Activated effector memory CD4-positive, alpha-beta T cell treated with anti-CD3 and anti-CD28 coated beads, Interleukin-2, amount 50 U/mL, for 16 hours (primary cell): ENCODE measurements at places on chromosomes 3 and 15.

DNA sequence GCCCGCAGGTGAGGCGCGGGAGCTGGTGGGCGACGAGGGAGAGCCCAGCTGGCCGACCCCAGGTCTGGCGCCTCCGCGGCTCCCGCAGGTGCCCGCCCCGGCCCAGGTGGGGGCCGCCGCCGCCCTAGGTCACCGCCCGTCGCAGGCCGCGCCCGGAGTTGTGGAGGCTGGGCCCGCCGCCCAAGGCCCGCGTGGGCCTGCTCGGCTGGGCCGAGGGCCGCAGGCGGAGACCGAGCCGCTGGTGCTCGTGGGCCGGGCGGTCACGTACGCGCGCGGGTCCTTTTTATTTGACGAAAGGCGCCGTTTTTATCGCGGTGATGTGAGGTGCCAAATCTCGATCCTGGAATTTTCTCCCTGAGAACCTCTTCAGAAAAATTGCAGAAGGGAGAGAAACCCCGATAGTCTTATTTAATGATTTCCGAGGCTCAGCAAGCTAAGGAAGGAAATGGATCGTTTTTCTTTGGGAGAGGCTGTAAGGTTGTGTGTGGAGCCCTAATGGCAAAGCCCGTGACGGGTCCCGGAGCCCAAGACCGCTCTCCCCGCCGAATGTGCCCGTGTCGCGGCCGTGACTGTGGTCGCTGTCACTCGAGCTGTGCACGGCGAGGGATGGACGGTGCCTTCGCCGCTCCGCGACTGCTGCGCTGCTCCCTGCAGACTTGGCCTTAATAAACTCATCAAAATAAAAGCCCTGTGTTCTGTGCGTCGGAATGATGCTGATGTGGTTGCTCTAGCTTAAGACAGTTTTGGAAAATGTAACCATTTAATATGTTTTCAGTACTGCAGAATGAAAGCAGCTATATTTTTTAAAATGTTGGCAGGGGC lies 612 bp downstream of the APPL1 start:
- peak; percentile 79 for DNase-seq

GRCh38 chr3:49867871-49868321 lies 1.8 kb downstream of the CAMKV start:
- no peak for DNase-seq

GRCh38 chr15:29857221-29857789 lies 35.0 kb upstream of the TJP1 start:
- no peak for DNase-seq

GRCh38 chr3:16841904-16842271 lies 42.9 kb upstream of the PLCL2 start:
- peak; percentile 75 for DNase-seq

DNA sequence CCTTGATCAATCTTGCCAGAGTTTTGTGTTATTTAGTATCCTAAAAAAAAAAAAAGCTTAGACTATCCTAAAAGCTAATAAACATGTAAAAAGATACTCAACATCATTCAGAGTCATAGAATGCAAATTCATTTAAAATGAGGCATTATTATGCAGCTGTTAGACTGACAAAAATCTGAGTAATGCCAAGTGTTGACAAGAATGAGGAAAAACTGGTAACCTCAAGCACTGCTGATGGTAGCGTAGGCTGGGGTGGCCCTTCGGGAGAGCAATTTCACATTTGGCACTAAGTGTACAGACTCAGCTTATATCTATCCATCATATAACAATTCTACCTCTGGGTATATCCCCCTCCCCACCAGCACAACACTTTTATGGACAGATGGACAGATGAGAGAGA lies 280.4 kb downstream of the RAP2B start:
- DNase-seq, result no peak

- no peak for DNase-seq
These were observed 14.0 kb downstream of the PLCL2 start for GRCh38 chr3:16898595-16899395.

- DNase-seq, result no peak
These were observed 162.3 kb downstream of the PGPEP1L start for GRCh38 chr15:98845138-98845884.

- DNase-seq, result no peak
These were observed 133.4 kb downstream of the VGLL4 start for GRCh38 chr3:11510356-11510755.

DNA sequence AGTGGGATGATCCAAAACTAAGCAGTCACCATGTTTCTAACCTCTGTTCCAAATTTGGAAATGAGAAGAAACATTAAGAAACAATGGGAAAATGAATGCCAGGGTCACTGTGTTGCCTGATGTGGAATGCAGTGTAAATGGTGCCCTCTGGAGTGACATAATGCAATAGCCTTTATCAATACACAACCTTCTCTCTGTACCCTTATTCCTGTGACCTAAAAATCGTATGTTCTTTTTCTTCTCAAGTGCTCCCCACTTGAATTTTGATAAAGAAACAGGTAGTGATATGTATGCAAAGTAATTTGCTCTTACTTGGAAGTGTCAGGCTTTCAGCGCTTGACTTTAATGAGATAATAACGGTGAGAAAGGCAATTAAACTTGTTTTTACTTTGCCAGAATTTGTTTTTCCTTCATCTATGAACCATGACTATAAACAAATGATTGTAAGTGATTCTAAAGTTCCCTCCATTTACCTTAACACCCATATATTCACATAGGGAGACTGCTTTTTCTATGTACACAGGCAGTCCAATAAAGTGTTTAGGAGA lies 145.8 kb upstream of the THRB start:
- DNase-seq, result no peak

DNA sequence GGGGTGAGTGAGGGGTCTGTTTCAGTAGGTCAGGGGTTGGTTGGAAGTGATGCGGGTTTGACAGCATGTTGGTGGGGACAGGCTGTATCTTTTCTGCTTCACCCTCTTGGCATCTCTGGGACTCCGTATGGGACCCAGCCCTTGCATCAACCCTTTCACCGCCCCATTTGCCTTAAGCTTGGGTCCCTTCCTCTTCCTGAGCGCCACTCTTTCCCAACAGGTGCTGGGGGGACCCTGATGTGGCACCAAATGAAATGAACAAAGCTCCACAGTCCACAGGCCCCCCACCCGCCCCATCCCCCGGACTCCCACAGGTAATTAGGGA lies 1.1 kb downstream of the EIF4G1 start:
- no peak for DNase-seq

- DNase-seq, result no peak
These were observed 36.0 kb upstream of the CORO2B start for GRCh38 chr15:68542771-68543164.

DNA sequence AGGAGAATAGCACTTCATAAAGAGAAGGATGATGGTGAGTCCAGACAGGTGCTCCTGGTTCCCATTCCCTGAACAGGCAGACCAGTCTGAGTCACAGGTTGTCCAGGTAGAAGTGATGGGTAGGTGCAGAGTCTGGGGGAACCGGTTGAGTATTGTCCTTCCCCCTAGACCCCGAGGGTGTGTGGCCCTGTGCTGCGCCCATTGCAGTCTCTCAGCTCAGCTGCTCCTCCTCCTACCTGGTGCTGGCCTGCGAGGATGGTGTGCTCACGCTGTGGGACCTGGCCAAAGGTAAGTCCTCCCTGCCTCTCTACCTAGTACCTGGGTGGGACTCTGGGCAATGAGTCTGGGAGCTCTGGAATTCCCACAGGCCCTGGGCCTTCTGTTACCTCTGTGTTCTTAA lies 19.8 kb downstream of the MESP1 start:
- no peak for DNase-seq

GRCh38 chr3:16171009-16171408 lies 3.5 kb upstream of the GALNT15 start:
- no peak for DNase-seq

GRCh38 chr3:29181149-29181780 lies 99.6 kb upstream of the RBMS3 start:
- no peak for DNase-seq

DNA sequence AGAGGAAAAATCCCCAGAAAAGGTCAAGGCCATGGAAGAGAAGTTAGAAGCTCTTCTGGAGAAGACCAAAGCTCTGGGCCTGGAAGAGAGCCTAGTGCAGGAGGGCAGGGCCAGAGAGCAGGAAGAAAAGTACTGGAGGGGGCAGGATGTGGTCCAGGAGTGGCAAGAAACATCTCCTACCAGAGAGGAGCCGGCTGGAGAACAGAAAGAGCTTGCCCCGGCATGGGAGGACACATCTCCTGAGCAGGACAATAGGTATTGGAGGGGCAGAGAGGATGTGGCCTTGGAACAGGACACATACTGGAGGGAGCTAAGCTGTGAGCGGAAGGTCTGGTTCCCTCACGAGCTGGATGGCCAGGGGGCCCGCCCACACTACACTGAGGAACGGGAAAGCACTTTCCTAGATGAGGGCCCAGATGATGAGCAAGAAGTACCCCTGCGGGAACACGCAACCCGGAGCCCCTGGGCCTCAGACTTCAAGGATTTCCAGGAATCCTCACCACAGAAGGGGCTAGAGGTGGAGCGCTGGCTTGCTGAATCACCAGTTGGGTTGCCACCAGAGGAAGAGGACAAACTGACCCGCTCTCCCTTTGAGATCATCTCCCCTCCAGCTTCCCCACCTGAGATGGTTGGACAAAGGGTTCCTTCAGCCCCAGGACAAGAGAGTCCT lies 9.0 kb downstream of the MAP1A start:
- DNase-seq, result no peak

DNA sequence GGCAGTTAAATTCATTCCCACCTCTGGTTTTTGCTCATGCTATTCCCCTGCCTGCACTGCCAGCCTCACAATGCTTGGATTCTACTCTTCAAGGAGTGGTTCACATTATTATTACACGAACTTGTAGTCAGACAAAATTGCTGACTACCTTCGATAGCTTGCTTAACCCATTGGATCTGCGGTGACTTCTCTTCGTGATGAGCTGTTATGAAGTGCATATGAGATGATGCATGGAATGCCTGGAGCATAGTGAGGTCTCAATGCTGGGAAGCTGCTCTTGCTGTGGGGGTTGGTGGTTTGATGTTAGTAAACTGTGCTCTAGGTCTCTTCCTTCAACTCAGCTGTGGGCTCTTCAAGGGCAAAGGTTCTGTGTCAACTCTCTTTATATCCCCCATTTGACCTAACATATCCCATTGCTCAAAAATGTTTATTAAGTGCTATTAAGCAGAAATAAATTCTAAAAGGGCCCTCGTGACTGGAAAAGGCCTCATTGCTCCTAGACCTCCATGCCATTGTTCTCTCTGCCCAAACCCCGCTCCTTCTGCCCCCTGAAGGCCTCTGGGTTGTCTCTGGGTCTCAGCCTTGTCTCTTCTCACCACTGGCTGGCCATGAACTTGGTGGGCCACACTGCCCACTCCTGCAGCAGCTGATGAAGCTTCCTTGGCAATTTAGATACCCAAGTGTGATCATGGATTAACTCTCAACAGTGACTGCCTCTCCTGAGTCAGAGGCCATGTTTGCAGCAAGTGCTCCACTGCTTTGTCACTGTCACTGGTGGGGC lies 4.5 kb upstream of the SLCO2A1 start:
- DNase-seq, result no peak

DNA sequence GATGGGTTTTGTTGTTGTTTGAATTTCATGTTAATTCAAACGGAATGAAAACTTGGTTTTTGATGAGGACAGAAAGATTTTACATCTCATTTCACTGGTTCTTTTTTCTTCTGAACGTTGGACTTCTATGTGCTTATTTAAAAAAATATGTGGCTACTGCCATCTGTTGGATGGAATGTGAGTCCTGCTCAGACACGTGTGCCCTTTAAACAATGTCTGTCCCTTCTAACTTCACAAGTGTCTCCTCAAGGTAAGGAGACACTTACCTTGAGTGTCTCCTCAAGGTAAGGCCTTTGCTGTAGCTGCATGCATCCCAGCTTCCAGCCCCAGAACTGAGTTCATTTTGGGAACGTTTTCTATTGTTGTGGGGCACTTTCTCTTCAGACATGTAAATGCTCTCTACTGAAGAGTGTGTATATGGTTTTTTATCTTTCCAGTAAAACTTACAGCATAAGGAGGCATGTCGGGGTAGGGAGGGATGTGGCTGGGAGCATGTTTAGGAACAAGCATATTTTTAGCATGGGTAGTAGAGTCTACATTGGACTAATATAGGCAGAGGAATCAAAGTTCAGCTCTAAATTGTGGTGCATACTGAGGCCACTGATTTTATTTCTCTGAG lies 63.1 kb upstream of the UBE3A start:
- no peak for DNase-seq

- no peak for DNase-seq
These were observed 39.5 kb downstream of the TCF12 start for GRCh38 chr15:56957812-56958406.

- DNase-seq, result no peak
These were observed 84.6 kb upstream of the COL6A5 start for GRCh38 chr3:130260918-130261317.

DNA sequence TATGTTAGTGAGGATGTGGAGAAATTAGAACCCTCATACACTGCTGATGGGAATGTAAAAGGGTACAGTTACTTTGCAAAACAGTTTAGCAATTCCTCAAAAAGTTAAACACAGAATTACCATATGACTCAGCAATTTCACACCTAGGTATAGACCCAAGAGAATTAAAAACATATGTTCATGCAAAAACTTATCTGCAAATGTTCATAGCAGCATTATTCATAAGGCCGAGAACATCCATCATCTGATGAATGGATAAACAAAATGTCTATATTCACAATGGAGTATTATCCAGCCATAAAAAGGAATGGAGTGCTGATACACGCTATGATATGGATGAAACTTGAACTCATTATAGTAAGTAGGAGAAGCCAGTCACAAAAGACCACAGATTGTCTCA lies 10.3 kb downstream of the SEC13 start:
- no peak for DNase-seq

DNA sequence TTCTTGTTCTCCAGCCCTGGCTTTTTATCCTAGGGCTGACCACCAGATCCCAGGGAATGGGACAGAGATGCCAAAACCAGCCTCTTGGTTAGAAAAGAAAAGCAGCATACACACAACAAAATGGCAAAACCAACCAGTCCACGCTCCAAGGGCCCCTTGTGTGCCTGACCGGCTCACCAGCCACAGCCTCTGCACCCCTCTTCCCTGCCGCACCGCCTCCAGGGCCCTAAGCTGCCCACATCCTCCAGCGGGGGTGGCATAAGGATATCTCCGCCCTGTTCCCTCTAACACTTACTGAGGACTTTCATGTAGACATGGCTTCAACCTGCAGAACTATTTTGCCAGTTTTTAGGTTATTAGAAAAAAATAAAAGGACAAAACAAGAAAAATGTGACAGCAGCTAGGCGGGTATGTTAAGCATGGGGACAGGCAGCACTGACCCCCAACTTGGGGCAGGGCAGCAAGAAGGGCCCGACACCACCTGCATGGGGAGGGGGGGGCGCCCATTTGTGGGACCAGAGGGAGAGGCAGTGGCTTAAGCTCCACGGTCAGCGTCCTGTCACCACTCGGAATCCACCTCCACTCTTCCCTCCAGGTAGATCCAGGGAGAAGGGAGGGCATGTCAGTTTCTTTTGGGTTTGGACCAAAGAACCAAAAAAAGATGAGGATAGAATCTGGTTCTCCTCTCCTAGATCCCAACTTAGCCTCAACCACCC lies 49.1 kb downstream of the DHX30 start:
- no peak for DNase-seq
